ENCODE measurements at places on chromosomes 7 and 10.

DNA sequence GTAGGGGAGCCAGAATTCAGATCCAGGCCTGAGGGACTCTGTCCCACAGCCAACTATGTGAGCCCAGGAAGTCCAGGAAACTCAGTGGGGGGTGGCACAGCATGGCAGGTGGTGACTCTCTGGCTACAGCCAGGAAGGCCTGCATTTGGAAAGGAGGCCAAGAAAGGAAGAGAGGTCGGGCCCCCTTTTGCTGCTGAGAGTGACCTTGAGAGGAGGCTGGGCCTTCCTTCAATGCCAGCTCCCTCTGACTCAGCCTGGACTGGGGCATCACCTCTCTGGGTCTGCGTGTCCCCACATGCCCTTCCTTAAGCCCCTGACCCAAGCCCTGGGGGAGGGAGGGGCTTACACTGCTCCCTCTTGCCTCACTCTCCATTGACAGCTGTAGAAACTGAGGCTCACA, 6.4 kb upstream of the MYL10 start:
- no peak for DNase-seq

DNA sequence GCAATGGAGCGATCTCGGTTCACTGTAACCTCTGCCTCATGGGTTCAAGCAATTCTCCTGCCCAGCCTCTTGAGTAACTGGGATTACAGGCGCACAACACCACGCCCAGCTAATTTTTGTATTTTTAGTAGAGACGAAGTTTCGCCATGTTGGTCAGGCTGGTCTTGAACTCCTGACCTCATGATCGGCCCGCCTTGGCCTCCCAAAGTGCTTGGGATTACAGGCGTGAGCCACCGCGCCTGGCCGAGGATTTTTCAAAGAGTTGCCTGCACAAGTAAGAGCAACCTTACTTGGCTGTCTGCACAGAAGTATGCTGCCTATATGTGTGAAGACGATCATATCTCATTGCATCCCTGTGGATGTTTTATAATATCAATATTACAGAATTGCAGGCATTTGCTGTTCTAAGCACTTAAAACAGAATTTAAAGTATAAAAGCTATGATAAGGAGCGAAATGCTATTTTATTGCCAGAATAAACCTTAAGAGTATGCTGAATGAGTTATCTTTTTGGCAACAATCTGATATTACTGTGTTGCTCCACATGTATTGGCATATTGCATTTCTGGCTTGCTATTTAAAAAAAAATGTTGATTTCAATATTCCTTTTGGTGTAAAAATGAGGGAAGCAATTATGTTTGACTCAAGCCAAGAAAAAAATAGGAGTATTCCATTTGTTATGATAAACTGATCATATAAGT, 379.4 kb upstream of the SEMA3D start:
- DNase-seq = no peak

DNA sequence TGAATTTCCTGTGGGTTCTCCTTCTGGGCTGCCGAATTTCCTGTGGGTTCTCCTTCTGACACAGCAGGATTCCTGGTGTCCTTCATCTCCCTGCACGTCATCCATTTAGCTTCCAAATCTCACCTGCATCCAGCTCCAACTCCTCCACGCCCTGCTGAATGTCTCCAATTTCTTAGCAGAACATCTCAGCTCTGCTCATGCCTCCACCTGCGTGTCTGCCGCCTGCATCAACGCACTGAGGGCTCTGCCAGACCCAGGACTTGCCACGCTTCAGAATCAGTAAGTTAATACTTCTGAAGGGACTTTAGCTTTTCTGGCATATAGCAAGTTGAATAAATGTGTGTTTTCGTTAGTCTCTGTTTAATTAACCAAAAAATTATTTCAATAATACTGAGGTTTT, 31.1 kb upstream of the VIPR2 start:
- no peak for DNase-seq

DNA sequence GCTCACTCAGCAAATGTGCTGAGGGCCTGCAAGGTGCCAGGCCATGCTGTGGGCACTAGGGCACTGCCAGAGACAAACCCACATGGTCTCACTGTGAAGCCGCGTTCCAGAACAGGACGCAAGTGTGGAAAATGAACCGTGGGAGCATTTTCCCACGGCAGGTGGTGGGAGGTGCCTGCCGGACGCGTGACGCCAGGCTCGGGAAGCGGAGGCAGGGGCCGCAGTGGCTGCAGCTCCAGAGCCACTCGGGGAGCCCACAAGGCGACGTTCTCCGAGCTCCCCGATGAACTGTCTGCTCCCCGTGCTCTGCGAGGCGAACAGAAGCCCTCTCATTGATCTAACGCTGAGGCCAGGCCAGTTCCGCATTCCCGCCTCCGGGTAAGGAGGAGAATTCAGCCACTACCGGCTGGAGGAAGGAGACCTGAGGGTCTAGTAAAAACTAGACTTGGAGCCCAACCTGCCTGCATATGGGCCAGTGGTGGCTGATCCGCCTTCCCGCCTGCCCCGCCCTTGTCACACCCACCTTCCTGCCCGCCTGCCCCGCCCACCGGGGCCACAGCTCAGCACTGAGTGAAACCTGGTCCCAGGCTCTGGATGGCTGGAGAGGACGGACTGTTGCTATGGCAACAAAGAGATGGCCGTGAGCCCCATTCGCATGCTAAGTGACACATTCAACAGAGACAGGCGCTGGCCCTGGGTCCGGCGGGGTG, 13.1 kb downstream of the ADGRA1 start:
- peak; percentile 22 for DNase-seq

DNA sequence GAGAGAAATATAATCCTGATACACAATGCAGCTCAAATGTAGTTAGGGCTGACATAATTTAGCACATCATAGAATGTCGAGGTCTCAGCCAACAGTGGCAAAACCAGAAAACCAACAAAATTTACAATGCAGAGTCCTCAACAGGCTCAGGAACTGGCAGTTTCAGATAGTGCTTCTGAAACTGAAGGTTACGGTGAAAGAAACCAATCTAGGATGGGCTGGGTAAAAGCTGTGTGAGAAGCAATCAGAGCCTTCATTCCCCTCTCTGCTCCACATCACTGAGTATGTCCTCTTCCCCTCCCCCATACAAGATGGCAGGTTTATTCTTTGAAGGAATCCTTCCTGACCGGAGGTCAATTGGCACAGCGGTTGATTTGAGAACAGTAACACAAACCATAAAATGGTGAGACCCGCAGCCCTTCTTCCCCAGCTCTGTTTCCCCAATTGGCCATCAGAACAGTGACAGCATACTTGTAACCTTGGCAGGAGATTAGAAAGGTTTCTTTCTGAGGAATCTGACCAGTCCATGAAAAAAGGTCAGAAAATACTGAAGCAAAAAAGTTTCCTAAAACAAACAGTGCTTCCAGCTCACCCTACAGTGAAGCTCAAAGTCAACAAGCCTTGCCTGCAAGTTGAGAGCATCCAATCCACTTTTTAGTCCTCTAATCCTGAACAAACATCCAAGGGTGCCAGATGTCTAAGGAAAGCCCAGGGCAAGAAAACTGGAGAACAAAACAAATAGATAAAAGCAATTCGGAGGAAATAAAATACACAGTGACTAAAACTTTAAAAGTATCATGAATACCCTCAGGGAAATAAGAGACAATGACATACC, 53.9 kb upstream of the IL6 start:
- DNase-seq = no peak

DNA sequence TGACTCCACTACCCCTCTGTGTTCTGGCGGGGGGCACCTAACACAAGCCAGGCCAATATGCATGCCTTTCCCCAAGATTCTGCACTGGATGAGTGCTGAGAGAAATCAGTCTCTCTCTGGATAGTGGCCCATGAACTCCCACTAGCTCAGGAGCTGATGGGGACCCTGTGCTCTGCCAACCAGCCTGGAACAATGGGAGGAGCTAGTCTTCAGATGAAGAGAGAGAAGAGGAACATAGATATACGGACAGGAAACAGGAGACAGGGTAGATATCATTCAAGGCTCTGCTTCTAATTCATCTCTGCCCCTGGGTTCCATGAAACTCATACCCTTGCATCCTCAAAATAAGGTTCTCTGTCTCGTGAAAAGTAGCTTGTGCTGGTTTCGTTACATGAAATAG, 27.9 kb upstream of the PLXNA4 start:
- DNase-seq = no peak

DNA sequence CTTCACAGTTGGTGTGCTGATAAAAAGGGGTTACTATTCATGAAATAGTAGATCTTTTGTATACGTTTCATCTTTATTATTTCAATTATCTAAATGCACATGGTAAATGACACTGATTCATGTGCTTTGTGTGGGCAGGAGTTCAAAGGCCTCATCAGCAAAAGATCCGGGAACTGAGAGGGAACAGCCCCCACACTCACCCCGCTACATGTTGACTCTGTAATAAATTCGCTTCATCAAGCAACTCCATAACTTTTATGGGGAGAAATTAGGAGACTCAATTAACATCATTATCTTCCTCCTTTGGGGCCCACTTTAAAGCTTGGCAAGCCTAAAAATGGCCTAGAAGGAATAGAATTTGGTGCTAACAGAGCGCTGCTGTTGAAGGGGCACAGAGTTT, 250.7 kb upstream of the BMPER start:
- no peak for DNase-seq

DNA sequence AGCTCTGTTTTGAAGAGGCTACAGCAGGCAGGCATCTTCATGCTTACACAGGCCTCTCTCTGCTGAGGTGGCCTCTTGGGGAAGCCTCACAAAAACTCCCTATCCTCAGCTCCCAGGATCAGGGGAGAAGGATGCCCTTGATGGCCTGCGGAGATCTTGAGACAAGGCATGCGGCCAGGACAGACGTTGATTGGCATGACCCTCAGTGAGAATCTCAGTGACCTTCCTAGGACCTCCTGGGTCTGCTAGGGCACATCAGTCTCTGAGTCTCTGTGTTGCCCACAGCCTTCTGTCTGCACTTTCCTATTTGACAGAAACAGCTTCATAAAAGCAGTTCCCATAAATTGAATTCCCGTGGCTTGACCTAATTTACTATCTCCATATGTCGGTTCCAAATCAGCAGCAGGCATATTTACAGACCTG, 1005.8 kb upstream of the C7orf33 start:
- no peak for DNase-seq

- no peak for DNase-seq
Observed at GRCh38 chr7:95687759-95688343, 84.5 kb upstream of the DYNC1I1 start.

DNA sequence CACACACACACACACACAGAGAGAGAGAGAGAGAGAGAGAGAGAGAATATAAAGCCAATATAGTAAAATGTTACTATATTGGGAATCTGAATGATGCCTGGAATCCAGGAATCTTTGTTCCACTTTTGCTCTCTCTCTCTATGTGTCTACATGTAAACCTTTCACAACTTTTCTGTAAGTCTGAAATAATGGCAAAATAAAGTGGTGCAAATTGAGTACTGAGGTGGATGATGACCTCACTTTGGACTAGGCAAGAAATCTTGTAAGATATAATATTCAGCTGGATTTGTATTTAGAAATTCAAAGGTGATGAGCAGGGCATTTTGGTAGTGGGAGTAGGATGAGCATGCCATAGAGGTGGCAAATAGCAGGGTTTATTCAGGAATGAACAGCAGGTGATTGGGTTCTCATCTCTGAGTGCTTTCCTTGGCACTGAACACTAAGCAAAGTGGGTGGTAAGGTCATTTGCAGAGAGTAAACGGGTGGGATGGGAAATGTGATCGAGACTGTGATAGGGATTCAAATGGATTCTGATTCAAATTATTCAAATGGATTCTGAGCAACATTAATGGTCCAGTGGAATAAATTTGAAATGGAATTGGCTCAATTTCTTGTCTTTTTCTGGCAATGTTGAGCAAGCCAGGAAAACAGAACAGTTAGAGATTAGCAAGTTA, 9.7 kb upstream of the ANLN start:
- no peak for DNase-seq

DNA sequence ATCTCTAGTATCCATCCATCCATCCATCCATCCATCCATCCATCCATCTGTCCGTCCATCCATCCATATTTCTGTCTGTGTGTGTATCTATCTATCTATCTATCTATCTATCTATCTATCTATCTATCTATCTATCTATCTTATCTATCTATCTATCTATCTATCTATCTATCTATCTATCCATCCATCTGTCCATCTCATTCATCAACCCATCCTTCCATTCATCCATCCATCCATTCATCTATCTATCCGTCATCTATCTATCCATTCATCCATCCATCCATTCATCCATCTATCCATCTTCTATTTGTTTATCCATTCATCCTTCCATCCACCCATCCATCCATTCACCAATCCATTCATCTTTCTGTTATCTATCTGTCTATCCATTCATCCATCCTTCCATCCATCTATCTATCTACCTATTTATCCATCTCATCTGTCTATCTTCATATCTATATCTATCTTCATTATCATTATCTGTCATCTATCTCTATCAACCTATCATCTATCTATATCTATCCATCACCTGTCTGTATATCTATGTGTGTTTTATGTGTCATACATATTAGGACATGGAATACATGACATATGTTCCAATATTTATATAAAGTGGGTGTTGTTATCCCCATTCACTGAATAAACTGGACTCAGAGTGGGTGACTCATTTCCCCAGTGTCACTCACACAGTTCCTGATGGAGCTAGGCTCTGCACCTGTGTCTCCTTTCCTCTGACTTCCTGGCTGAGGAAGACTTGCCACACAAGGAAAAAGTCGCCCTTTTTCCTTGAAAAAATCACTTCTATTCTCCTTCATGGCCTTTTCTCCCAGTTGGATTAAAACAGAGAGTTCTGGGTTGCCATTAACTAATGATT, 200.1 kb downstream of the CCDC3 start:
- DNase-seq = no peak

GRCh38 chr7:88919478-88920131, 124.1 kb upstream of the TEX47 start:
- no peak for DNase-seq

- no peak for DNase-seq
Observed at GRCh38 chr10:66717231-66717981, 208.4 kb upstream of the LRRTM3 start.

GRCh38 chr10:35276889-35277288, 59.4 kb upstream of the CCNY start:
- no peak for DNase-seq

- DNase-seq = no peak
Observed at GRCh38 chr10:133283931-133284330, 7.3 kb upstream of the ADAM8 start.

DNA sequence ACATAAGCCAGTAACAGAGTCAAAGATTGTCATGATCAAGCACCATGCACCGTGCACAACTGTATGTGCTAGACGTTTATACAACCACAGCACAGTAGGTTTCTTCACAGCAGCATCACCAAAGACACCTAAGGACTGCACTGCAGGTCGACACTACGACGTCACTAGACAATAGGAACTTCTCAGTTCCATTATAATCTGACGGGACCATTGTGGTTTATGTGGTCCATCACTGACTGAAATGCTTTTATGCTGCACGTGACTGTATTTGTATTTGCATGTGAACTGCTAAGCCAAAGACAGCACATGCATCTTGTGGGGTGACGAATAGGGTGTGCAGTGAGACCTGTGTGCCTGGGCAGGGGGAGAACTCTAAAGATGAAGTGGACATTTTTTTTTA, 164.9 kb downstream of the PARD3 start:
- no peak for DNase-seq

GRCh38 chr7:81003326-81003725, 84.5 kb upstream of the SEMA3C start:
- DNase-seq = no peak

All from stimulated activated CD4-positive, alpha-beta T cell treated with anti-CD3 and anti-CD28 coated beads, Interleukin-4, amount 100 ng/mL, for 4 hours (primary cell).